ENCODE measurements at places on chromosomes 2 and 18. TPM values are rescaled to one million over a fixed set of nuclear protein-coding genes. Genes with fewer than 3 reads are reported as not detected.

The UGT1A9 gene
- 1.4 TPM for total RNA-seq

DNA sequence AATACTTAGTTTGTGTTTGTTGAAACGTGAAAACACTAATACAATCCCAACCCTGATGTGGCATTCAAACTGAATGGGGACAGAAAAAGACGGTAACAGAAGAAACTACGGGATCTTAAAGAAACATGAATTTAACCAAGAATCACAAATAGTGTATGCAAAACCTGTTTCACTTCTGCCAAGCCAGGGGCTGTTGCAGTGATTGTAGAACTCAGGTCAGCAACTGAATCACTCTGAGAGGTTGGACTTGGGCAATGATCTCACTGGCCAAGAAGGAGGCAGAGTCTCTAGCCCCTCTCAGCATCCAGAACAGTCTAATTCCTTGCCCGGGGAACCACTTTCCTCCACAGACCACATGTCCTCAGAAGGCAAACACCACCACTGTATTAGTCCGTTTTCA, 54.9 kb upstream of the CRIM1 start:
- H3K4me3 ChIP-seq, result no peak overlapping the region
- H3K4me1 ChIP-seq, result no peaks in the 10 kb centered on the region
- no peak overlapping the region for H3K27ac ChIP-seq
- DNase-seq, result no peak
- no peaks in the 10 kb centered on the region for H3K36me3 ChIP-seq
- no peaks in the 10 kb centered on the region for H3K27me3 ChIP-seq

The DPP10 gene
- not detected for total RNA-seq

DNA sequence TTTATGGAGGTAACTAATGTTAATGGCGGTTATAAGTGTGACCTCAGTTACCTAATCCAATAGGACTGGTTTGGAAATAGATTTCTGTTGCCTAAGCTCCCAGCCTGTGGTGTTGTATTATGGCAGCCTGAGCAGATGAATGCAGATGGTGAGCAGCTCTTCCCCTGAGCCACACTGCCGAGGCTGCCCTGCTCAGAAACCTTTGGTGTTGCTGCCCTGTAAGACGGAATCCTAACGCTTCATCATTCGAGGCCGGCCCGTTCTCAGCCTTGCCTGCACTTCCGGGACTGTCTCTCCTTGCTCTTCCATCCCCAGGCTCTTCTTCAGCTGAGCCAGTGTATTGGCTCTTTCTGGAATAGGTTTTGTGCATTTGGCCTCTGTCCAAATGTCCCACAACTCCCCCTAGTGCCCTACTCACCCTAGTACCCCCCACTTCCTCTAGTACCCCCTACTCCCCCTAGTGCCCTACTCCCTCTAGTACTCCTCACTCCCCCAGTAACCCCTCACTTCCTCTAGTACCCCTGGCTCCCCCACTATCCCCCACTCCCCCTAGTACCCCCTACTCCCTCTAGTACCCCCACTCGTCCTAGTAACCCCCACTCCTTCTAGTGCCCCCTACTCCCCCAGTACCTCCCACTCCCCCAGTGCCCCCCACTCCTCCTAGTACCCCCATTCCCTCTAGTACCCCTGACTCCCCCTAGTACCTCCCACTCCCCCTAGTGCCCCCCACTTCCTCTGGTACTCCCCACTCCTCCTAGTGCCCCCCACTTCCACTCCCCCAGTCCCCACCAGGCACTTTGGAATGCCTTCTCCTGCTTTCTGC, 106.0 kb upstream of the TAF1B start:
- H3K4me3 ChIP-seq, result no peak overlapping the region
- no peaks in the 10 kb centered on the region for H3K4me1 ChIP-seq
- no peaks in the 10 kb centered on the region for H3K27me3 ChIP-seq
- no peak overlapping the region for H3K27ac ChIP-seq
